ENCODE measurements at places on chromosomes 13 and 19. TPM values are rescaled to one million over a fixed set of nuclear protein-coding genes. Genes with fewer than 3 reads are reported as not detected.

GRCh38 chr13:102606537-102607309 lies 9.9 kb downstream of the TPP2 start:
- DNase-seq = no peak

DNA sequence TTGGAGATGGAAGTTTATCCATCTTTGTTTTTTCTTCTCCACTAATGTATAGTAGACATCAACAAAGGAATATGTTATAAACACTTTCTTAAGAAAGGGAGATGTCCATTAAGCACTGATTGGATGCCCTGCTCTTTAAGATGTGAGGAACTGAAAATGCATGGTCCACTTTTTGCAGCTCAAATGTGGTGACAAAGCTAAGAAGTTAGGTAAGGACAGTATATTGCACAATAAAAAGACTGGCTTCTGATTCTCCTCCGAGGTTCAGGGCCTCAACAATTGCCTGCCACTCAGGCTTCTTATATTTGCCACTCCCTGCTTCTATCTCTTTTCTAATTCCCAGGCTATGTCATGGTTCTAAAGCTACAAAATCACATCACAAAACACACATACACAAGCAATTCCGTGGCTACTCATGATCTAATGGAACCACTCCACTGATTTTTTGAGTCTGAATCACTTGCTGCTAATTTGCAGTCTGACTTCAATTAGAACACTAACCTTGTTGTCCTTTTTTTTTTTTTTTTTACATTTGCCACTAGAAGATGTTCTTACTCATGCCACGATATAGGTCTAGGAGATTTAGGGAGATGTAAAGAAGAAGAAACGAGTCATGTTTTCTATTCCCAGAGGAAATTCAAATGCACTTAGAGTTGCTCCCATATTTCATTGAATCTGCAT lies 29.6 kb upstream of the TNFSF11 start:
- no peak for DNase-seq

DNA sequence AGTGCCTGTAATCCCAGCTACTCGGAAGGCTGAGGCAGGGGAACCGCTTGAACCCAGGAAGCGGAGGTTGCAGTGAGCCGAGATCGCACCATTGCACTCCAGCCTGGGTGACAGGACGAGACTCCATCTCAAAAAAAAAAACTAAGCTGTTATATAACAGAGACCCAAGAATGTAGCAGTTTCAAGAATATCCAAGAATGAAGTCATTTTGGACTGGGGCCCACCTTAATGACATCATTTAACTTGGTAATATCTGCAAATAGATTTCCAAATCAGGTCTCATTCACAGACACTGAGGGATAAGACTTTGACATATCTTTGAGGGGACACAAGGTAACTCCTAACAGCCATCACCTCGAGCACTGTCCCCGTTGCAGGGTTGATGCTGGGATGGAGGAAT lies 36.5 kb upstream of the MRI1 start:
- peak; percentile 82 for DNase-seq

GRCh38 chr13:97474349-97474980 lies 40.5 kb downstream of the RAP2A start:
- DNase-seq = peak; percentile 30

The IGFL2 gene
- polyA plus RNA-seq = not detected

The SLC46A3 gene
- 0.89 TPM for polyA plus RNA-seq

The TEX101 gene
- not detected for polyA plus RNA-seq

The CEACAM4 gene
- not detected for polyA plus RNA-seq

The SYDE1 gene
- polyA plus RNA-seq = 64.9 TPM
